ENCODE measurements at places on chromosomes 7 and 10.

DNA sequence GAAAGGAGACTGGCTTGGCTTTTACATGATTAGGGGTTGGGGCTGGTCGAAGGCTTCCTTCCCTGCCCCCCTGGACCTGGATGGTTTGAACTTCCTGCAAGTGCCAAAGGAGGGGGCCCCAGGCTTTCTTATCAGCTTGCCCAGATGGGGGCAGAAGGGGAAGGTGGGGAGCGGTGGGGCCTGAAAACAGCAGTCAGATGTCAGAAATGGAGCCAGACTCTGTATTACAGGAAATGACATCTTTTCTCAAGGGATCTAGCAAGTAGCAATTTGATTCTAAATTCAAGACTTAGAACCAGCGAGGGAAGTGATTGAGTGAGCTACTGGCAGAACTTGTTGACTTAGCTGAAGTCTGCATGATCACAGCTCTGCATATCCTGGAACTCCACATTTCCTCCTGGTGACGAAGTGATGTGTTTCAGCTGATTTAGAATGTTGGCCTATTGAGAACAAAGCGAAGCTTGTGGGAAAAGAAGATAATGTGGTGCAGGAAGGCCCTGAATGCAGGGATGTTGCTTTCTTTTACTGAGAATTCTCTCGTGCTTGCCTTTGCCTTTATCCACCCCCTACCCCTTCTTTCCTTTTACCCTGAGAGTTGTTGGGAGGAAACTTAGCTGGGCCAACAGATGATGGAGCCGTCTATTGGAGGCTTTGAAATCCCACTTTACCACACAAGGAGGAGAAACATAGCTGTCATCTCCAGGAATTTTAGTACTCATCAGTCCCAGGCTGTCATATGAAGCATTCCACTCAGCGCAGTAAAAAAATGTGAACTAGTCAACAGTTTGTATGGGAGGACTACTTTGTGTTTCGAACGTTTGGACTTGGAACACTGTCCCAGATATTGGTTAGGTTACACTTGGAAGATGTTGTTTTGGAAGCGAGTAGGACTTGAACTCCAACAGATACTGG is 43.2 kb downstream of the CCNY start:
- no peak for DNase-seq

GRCh38 chr7:17709599-17709998 is 230.7 kb downstream of the SNX13 start:
- DNase-seq: no peak

DNA sequence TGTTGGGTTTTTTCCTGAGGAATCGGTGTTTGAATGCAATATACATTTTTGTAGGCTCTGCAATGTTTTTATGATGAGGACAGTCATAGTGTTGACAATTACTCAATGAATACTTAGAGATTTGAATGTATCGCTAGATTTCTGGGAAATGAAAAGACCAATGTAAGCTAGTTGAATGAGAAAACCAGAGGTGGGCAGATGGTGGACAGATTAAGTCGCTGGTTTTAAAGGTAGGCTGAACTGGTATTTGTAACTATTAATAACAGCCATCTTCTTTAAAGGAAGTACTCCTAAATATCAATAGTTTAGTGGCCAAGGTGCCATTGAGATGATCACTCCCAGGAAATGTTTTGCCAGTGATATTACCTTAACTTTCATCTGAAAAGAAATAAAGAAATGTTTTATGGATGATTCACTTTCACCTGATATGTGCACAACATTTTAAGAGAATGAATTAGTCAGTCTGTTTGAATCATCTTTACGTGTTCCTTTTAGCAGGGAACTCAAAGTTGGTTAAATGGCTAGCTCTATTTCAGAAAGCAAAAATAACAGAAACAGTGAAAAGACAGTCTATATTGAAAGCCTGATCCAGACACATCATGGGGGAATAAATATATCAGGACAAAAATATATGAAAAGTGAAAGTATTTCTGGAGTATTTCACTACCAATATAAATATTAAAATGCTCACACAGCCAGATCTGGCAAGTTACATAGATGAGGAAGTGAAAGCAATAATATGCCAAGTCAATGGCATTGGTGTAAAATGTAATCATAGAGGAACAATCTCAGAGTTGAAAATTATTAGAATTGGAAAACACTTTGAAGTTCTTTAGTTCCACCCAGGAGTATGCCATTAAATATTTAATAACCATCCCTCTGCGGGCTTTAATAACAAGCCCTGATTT is 20.7 kb downstream of the MET start:
- peak; percentile 43 for DNase-seq

DNA sequence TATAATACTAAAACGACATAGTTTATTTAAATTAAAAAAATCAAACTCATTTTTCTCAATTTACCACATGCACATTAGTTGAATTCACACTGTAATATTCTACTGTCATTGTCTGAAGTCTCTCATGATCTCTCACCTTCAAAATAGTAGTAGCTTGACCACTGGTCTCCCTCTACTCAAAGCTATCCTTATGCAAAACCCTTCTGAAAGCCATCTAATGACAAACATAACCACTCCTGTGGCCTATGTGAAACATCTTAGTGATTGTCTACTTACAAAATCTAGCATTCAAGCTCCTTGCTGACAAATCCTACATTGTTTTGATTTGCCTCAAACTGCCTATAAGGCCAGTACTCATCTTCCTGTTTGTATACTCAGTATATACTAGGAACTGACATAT is 606.0 kb upstream of the GHITM start:
- DNase-seq: no peak

- DNase-seq: peak; percentile 39
These were observed 149.7 kb downstream of the NOC3L start for GRCh38 chr10:94213001-94213530.

- DNase-seq: no peak
These were observed 23.4 kb downstream of the CAMK2G start for GRCh38 chr10:73850863-73851461.

DNA sequence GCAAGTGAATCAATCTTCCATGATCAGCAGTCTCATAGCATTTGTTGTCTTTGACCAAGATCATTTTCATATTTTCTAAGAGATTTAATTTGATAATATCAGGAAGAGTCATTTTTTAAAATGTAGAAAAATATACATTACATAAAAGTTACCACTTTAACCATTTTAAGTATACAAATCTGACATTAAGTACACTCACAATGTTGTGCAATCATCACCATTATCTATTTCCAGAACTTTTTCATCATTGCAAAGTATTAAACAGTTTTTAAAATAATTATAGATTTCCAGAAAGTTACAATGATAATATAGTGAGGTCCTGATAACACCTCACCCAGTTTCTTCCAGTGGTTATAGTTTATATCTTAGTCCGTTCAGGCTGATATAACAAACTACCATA is 222.5 kb upstream of the RHOBTB1 start:
- DNase-seq: no peak

GRCh38 chr7:155998328-155998691 is 186.0 kb upstream of the SHH start:
- peak; percentile 59 for DNase-seq

GRCh38 chr7:22192801-22193200 is 164.2 kb downstream of the RAPGEF5 start:
- DNase-seq: no peak

DNA sequence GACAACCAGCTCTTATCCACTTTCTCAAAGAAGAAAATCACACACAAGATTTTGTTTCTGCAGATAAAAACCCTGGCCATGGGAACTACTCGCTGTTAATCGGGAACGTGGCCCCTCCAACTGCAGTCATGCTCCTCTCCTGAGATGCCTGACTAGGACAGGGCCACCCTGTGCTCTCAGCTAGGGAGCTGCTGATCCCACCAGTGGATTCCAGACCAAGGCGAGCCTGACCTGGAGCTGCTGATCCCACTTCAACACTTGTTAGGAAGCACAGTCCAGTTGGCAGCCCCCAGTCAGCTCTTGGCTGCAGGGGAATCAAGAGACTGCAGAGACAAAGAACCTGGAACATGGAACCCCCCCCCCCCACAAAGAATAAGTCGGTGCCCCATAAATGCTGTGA is 474.3 kb upstream of the MGMT start:
- DNase-seq: no peak

DNA sequence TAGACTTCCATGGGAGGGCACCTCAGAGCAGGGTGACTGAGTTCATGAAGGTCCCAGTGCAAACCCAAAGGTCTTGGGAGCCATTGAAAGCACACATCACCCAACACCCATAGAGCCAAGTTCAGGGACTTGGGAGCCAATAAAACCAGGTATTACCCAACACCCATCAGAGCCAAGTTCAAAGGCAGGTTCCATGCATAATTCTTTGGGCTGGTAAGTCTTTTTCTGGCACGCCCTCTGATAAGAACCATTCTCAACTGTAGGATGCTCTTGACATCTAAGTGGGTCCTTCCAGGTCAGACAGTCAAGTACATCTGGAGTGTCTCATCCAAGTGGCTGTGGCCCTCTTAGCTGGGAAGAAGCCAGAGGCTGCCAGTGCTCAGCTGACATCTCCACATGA is 63.2 kb downstream of the EBF3 start:
- DNase-seq: no peak

DNA sequence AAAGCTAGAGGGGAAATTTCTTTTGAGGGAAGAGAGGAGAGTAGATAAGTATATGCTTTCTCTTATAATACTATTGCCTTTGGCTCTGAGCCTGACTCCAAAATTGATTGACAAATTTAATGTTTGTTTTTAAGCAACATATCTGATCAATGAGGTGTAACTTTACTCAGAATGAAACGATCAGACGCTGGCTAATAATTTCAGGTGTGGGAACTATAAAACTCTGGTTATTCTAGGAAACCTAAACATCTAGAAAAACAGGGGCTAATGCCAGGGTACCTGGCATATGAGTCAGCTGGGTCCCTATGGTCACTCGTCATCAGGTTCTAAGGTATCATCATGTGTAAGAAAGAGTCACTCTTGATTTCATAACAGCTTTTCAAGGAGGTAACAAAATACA is 139.7 kb downstream of the ATE1 start:
- no peak for DNase-seq

DNA sequence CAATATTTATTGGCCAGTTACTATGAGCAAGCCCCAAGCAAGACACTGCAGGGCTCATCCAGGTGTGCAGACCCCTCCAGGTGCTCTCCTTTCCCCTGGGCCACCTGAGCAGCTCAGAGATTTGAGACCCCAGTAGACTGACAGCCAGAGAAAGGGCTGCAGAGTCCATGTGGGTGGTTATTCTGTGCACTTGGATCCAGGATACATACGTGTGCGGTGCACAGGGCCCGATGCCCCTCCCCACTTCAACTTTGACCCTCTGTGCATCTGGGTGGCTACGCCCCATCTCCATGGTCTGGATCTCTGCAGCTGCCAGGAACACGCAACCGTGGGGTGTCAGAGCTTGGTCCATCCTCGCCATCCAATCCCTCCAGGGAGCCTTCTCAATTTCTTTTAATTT is 72.9 kb downstream of the MKI67 start:
- DNase-seq: no peak

DNA sequence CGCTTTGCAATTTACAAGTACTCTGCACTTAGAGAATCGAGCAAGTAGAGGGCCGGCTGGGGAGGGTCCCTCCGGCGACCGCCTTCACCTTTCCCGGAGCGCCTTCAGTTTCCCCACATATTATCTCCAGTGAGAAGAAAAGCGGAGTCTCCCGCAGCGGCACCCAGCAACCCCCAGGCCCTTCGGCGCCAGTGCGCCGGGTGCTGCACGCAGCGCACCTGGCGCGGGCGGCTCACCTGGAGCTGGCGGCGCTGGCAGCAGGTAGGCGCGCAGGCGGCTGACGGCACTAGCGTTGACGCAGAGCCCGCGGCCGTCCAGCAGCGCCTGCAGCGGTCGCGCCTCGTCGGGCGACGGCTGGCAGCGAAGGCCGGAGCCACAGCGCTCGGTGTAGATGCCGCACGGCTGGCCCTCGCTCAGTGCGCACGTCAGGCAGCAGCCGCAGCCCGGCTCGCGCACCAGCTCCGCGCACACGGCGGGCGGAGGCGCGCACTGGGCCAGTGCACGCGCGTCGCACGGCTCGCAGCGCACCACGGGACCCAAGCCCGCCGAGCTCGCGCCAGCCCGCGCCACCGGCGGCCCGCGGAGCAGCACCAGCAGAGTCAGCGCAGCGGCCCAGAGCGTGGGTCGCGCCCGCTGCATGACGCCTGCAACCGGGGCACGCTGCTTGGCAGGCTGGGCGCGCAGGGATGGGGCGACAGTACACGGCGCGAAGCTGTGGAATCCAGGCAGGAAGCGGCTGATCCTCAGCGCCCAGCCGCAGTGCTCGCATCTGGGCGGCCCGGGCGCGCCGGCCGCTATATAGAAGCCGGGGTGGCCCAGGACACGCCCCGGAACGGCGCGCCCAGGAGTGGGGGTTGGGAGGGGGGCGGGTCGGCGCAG is at the start of gene IGFBP3:
Gene IGFBP3 (minus strand): TSS at position 771 of the 879 bp plus-strand sequence. CDS start 132 bp downstream, at position 639.
- peak; percentile 76 for DNase-seq

- no peak for DNase-seq
These were observed 32.7 kb upstream of the ZNF438 start for GRCh38 chr10:31064348-31064747.

DNA sequence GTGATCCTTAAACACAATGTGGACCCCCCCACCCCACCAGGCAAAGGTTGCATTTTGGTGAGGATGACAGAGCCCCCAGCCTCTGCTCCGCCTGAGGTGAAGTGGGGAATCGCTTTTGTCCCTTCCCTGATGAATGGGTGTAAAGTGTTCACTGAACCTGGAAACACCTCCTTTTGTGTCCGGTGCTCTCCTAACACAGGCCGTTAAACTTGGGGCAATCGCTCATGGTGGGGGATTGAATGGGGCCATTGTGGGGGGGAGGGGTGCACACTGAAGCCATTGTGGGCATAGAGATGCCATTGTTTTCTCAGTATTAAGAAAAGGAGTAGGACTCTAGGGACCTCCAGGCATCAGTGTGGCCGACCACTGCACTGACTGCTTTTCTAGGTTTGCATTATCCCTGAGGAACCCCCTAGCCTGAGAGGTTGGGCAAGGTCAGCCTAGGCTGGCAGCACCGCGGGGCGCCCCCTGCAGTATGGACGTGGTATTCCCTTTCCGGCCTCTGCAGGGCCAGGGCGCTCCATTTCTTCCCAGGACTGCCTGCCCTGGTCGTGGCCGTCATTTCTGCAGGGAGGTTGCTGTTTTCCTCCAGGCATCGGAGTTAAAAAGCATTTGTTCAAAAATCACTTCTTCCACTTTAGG is 158.3 kb downstream of the TCF7L2 start:
- no peak for DNase-seq

DNA sequence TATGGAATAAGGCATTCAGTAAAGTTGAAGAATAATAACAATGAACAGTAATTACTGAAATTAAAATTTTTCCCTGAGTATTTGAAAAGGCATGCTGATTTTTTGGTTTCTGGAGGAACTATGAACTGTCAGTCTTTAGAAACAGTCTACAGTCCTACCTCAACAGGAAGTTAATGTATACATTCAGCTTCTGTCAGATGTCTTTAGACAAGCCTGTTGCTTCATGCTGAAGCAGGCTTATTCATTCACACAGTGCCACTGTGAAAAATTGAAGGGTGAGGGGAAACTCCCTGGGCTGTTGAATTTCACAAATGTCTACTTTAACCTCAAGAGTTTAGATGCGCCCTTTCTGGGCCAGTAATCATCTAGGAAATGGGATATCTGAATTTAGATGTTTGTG is 3.5 kb downstream of the NRF1 start:
- DNase-seq: no peak

- DNase-seq: no peak
These were observed 249.1 kb upstream of the YAE1 start for GRCh38 chr7:39317107-39317506.

GRCh38 chr7:124943472-124943871 is 13.8 kb upstream of the POT1 start:
- no peak for DNase-seq
